ENCODE measurements at places on chromosomes 13 and 19.

DNA sequence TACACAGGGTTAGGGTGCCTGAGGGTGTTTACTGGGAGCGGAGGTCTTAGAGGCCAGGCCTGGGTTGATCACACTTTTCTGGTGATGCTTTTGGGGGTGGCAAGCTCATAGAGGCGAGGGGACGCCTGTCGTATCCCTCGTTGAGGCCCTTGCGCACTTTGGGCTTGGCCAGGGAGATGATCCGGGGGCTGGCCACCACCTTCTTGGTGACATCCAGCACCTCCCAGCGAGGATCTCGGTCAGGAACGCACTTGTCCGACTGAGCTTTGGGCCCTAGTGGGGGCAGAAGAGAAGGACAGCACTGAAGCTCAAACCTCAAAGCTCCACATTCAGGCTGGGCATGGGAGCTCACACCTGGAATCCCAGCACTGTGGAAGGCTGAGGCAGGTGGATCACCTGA, 17.6 kb upstream of the MIER2 start:
- no peak for DNase-seq

DNA sequence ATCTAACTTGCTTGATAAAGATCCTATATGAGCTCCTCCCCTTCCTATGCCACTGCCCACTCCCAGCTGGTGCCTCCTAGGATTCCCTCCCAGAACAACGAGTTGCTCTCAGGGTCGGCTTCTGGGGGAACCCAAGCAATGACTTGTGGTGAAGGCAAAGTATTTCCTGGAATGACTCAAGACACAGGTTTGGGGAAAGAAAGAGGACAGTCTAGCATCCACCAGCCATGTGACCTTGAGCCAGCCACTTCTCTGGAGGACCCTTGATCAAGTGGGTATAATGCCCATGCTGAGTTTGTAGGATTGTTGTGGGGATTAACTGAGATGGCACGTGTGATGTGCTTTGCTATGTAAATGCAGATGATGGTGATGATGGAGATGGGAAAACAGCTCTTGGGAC, 33.0 kb downstream of the MBD3L2B start:
- DNase-seq = no peak

- DNase-seq = no peak
These were observed 66.6 kb upstream of the SOX21 start for GRCh38 chr13:94778986-94779385.

DNA sequence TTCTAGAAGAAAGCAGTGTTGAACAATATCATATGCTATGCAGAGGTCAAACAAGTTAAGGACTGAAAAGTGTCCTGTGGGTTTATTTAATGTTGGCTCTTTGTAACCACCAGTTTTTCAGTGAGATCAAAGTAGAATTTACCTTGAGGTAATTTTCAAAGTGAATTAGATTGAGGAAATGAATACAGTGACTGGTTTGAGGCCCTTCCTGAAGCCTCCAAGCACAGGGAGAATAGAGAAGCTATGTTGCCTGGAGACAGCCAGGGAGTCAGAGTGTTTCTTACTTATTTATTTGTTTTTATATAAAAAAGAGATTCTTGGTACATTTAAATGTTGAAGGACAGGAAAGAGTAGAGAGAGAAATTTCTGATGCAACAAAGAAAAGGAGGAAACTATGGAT, 954.3 kb upstream of the SPRY2 start:
- no peak for DNase-seq

DNA sequence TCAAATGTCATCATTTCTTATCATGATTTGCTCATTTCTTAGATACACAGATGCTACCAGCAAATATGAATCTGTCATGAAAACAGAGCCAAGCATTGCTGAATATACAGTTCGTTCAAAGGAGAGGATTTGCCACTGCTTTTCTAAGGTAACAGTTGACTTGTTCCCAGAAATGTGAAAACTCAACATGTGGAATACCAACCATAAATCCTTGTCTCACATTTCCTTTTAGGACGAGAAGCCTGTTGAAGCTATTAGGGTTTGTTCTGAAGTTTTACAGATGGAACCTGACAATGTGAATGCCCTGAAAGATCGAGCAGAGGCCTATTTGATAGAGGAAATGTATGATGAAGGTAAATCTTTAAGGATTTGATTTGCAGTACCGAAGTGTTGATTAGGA, 86.7 kb downstream of the DNAJC3 start:
- DNase-seq = no peak

DNA sequence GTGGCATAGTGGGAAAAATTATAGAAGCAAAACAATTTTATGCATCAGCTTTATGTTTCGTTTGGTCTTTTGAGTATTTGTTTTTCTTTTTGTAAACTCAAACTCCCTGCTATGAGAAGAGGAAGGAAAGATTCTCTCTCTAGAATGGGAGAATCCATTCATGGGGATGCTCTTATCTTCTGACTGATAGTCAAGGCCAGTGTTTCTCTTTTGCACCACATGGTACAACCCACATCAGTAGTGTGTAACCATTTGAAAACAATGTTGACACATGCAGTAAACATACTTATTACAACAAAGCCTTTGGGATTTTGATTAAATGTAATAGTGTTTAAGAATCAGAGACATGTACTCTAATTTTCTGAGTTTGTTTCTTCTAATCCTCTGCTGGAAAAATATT, 490.5 kb downstream of the MYO16 start:
- no peak for DNase-seq

DNA sequence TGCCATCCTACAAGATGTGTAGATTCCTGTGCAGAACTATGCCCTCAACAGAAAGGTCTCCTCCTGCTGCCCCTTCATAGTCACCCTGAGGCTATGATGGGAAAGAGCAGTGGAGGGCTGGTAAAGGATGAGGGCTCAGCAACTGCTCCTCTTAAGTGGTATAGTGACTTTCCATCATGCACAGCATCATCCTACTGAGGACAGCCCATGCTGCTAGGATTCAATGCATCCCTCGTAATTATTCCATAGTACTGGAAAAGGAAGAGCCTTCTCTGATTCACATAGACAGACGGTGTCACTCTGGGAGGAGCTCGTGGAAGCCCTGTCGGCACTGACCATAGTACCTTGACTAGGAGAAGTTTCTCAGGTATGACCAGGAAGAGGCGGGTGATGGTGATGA, 47.6 kb upstream of the IRS2 start:
- DNase-seq = no peak

DNA sequence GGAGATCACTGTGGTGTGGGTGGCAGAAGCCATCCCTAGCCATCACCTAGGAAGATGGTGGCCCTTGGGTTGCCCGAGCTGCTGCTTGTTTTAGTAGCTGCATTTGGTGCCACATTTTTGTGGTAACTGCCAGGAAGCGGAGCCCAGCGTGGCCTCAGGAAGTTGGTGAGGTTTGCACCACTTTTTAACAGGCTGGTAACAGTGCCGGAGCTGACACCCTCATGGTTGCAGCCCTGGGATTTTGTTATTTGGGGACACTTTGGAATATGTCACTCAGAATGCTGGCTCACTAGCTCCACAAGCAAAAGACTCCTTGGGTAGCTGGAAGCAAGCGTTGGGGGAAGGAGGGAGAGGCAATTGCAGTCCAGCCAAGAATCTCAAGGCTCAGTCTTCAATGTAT, 22.1 kb downstream of the ACTN4 start:
- DNase-seq = no peak

- no peak for DNase-seq
These were observed 130.4 kb upstream of the MIR17HG start for GRCh38 chr13:91216928-91217700.

DNA sequence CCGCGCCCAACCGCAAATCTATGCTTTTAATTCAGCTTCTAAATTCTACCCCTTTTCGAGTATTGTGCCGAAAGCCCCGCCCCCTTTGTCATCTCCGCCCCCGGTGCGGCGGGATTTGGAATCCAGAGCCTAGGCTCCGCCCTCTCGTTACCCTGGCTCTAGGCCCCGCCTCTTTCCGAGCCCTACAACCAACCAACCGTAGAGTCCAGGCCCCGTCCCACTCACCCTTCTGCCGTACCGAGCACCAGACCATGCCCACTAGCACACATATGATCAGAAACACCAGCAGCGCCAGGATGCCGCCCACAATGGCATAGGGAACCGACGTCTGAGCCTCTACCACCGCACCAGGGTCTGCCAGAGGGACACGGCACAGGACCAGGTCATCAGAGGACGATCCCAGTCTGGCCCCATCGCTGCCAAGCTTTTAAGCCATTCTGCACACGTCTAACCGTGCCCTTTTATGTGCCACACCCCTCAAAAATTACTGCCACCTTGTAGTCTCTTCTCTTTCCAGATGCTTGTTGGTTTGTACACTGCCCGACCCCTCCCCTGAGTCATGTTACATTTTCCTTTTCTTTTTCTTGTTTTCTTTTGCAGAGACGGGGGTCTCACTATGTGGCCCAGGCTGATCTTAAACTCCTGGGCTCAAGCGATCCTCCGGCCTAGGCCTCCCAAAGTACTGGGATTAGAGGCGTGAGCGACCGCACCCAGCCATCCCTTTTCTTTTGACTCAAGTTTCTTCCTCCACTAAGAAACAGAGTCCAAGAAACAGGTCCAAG, 4.7 kb upstream of the ZNF428 start:
- DNase-seq = no peak

DNA sequence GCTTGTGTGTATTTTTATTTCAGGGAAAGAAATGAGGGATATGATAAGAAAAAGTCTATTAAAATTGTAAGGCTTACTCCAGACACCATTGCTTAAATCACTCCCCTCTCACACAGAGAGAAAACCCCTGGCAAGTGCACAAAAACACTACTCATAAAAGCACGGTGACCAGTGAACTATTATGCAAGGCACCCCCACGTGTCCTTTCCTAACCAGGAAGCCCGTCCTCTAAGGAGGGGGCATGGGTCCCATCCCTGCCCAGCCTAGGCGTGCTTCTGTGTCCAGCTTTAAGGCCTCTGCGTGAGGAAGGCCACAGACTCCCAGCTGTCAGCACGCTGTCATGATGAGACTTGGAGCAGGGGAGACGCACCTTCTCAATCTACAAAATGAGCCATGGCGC, 83.5 kb downstream of the SLC7A1 start:
- DNase-seq = no peak

GRCh38 chr13:48532256-48532505, 699 bp downstream of the RCBTB2 start:
- no peak for DNase-seq

GRCh38 chr13:76223999-76224398, 587.9 kb downstream of the LMO7 start:
- DNase-seq = no peak
